Activated T-helper 17 cell treated with anti-CD3 and anti-CD28 coated beads, Interleukin-2, amount 50 U/mL, for 72 hours (primary cell): ENCODE measurements at places on chromosomes 2 and 18. TPM values are rescaled to one million over a fixed set of nuclear protein-coding genes. Genes with fewer than 3 reads are reported as not detected.

- ATAC-seq, result no peak
These were observed 64.3 kb upstream of the CYP26B1 start for GRCh38 chr2:72211777-72212485.

DNA sequence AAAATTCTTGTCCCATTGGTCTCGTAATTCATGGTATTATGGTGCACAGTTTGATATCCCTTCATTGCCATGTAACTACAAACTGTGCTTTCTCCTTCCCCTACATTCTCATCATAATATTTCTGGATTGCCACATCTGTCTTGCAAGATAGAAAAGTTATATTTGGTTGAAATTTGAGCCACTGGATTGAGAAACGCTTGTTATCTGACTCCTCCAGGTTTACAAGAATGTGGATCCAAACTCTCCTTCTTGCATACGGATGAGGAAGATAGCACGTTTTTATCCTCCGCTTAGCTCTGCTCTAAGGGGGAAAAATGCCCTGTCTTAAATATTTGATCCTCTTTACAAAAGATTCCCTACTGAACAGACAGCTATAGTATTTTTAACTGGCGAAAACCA is 438.2 kb downstream of the TSN start:
- ATAC-seq, result no peak

- peak; percentile 44 for ATAC-seq
These were observed 69.3 kb upstream of the HK2 start for GRCh38 chr2:74764429-74765272.

DNA sequence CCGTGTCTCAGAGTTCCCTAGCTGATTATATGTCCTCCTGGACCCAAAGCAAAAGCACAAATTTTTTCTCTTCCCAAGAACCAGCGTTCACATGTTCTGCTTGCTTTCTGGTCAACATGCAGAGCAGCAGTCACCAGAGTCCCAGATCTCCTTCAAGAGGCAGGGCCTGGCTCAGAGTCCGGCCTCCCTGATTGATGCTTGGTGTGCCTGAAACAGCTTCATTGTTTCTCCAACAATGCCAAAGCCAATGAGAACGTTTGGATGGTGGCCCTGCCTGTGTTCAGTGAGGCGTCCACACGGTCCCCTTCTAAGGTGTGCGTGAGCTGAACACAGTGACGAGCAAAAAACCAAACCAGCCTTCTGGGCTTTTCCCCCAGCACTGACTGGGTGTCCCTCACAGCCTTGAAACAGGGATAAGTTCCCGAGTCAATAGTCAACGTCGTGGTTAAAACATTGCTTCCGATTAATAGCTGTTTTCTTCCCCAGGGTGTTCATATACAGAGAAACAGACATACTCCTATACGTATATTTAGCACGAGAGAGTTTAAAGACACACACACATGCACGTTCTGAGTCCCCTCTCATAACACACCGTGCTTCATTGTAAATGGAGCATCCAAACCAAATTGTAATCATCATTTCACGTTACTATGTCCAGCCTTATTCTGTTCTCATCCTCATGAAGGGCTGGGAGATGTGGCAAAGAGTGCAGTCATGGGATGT is 19.3 kb upstream of the POU3F3 start:
- ATAC-seq, result no peak

GRCh38 chr2:28449488-28450395 is 46.1 kb upstream of the PLB1 start:
- peak; percentile 77 for ATAC-seq

- ATAC-seq, result no peak
These were observed 38.2 kb upstream of the PPM1B start for GRCh38 chr2:44130441-44130840.

DNA sequence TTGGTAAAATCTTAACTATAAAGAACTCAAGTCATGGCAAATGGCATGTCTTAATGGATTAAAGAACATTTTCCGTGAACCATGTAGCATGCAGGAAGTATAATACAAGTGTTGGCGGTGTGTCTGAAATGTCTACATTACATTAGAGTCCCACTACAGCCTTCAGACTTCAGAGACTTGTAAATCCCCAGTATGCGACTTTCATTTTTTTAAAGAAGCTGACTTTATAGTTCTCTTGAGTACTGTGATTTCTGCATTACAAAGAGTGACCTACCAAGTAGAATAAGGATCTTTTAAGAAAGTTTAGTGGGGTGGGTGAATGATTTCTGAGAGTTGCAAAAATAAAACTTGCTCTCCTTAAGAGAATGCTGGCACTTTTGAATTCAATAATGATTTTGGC is 140.7 kb upstream of the FN1 start:
- no peak for ATAC-seq

DNA sequence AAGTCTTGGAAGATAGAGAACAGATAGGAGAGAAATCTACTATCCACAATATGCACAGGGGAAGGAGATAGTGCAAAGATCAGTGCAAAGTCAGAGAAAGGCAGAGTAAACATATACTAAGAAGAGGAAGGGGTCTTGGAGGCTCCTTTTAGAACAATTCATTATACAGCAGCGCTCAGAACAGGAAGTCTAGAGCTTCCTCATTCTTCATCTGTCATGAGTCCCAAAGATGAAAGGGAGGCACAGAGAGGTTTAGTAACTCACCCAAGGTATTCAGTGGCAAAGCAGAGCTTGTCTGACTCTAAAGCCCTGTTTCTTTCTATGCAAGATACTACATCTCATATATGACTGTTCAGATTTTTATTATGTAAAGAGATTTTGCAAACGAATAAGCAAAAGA is 1.4 kb downstream of the SP110 start:
- peak; percentile 28 for ATAC-seq

DNA sequence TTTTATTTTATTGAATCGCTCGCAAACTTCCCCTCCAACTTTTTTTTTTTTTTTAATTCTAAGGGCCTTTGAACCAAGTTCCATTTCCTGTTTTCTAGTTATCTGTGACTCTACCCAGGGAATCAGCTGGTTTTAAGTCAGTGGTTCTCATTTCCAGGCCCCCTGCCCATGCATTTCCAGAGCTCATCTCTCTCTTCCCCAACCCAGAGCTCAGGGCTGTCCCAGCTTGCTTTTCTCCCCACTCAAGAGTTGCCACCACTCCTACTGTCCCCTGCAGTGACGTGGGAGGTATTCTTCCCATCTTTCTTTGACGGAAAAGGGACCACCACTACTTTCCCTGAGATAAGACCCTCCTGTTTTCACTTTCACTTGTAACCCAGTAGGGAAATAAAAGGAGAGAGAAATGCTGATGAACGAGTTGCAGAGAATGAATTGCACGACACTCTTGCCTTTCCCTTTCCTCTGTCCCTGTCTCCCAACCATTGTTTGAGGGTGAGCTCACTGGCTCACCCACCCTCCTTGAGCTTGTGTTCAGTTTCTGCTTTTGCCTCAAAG is 42.1 kb downstream of the TET3 start:
- no peak for ATAC-seq

- no peak for ATAC-seq
These were observed 31.8 kb downstream of the SLC1A4 start for GRCh38 chr2:65020943-65021528.

DNA sequence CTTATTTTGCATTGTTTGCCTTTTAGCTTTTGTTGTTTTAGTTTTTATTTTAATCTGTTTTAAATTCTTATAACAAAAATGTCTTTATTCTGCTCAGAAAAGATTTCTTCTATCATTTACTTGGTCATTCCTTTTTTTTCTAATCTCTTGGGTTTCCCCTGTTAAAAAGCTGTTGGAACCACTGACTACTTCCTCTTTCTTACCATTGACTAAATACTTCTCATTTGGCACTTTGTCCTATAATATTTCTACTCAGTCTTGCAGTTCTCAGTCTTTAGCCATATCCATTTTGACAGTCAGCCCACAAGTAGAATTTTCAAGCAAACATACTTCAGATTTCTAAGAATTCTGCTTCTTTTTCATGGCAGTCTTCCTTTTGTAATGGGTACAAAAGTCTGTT is 567.2 kb downstream of the SATB2 start:
- no peak for ATAC-seq

GRCh38 chr2:69828938-69829255 is 563 bp upstream of the GMCL1 start:
- ATAC-seq, result no peak

DNA sequence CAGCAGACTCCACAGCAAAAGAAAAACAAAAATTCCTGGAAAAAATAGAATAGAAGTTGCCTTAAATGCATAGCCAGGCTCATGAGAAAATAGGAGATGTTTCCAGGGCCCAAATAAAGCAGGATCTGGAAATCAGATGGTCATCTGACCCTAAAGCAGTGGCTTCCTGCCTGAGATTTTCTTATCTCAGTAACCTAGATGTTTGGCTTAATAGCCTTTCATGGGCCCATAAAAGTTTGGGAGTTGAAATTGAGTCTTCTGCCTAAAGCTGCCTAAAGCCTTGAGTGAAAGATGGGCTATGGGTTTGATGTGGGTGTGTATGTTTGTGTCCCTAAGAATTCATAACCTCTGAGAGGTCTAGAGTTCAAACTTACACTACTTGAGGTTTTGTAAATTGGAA is 149.1 kb downstream of the ANTXR1 start:
- no peak for ATAC-seq

GRCh38 chr2:72927619-72928550 is 10.6 kb downstream of the EMX1 start:
- no peak for ATAC-seq

REG3G gene
- total RNA-seq, result not detected

TMEFF2 gene
- not detected for total RNA-seq
